ENCODE measurements at places on chromosomes 5 and 9.

DNA sequence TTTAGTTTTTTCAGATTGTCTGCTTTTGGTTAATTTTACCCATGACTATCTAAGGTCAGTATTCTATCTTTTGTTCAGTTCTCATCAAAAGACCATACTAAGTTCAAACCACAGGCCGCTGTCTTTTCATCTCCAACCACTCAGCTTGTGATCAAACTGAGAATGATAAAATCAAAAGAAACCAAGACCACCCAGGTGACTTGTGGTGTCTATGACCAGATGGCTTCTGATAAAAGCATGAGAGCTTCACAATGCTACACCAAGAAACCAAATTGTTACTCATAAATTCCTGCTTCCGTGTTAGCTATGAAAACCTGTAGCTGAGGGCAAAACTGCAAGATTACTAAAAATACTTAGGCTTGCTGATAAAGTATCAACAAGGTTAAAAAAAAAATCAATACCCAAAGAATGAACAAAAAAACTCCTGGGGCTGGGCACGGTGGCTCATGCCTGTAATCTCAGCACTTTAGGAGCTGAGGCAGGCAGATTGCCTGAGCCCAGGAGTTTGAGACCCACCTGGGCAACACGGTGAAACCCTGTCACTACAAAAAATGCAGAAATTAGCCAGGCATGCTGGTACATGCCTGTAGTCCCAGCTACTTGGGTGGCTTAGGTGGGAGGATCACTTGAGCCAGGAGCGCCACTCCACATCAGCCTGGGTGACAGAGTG is 25.8 kb upstream of the GPX8 start:
- no peak for DNase-seq

GRCh38 chr9:37385286-37385685 is 37.2 kb upstream of the GRHPR start:
- no peak for DNase-seq

GRCh38 chr9:91502475-91502874 is 78.8 kb upstream of the NFIL3 start:
- DNase-seq: no peak

GRCh38 chr5:113204525-113205161 is 228.0 kb downstream of the DCP2 start:
- DNase-seq: no peak

GRCh38 chr9:33765411-33765810 is 29.9 kb upstream of the PRSS3 start:
- peak; percentile 59 for DNase-seq

GRCh38 chr5:155250596-155250995 is 237.0 kb downstream of the KIF4B start:
- no peak for DNase-seq

GRCh38 chr5:145840458-145841132 is 5.5 kb upstream of the PRELID2 start:
- no peak for DNase-seq

DNA sequence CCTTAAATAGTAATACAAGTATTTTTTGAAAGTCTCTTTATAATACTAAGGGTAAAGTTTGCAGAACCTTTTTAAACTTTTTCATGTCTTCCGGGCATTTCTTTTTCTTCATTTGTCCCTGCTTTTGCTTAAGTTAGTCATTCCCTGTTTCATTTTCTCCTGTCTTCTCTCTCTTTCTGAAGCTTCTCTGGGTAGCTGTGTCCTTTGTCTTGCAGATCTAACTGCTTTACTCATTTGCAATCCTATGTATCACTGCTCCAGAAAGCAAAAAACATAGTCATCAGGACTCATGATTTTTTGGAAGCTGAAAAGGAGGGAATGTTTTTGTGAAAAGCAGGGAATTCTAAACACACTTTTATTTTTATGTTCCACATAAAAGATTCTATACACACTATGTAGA is 301.7 kb downstream of the MRPS30 start:
- no peak for DNase-seq

- no peak for DNase-seq
These were observed 71.1 kb downstream of the EHMT1 start for GRCh38 chr9:137689745-137690529.

- no peak for DNase-seq
These were observed 139.3 kb upstream of the PLCXD3 start for GRCh38 chr5:41649659-41650058.

- DNase-seq: no peak
These were observed 407.4 kb upstream of the TLE4 start for GRCh38 chr9:79164406-79164805.

GRCh38 chr9:129333617-129334104 is 155.6 kb upstream of the IER5L start:
- no peak for DNase-seq

- no peak for DNase-seq
These were observed 720.7 kb upstream of the FAM174A start for GRCh38 chr5:99814321-99815063.

GRCh38 chr5:116142495-116142894 is 57.7 kb downstream of the COMMD10 start:
- no peak for DNase-seq

GRCh38 chr5:56291661-56292374 is 58.7 kb upstream of the ANKRD55 start:
- no peak for DNase-seq

GRCh38 chr5:134585966-134586365 is 46.7 kb downstream of the SAR1B start:
- DNase-seq: no peak

DNA sequence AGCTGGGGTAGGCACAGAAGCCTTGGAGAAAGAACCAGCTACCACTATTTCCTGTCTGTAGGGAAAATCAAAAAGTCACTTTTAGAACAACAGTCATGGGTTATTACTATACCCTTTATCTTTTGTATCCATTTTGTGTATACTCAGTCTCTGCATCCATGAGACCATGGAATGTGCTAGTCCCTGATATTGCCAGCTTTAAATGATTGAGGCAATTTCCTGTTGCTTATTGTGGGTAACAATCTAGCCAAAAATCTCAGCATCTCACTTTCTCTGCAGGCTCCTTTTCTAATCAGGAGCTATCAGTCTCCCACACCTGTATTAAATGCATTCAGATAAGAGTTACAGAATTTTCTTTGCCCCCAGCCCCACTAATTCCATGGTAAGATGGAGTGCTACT is 968 bp upstream of the KDM3B start:
- DNase-seq: no peak

GRCh38 chr9:92592946-92593861 is 57.4 kb upstream of the ECM2 start:
- no peak for DNase-seq

DNA sequence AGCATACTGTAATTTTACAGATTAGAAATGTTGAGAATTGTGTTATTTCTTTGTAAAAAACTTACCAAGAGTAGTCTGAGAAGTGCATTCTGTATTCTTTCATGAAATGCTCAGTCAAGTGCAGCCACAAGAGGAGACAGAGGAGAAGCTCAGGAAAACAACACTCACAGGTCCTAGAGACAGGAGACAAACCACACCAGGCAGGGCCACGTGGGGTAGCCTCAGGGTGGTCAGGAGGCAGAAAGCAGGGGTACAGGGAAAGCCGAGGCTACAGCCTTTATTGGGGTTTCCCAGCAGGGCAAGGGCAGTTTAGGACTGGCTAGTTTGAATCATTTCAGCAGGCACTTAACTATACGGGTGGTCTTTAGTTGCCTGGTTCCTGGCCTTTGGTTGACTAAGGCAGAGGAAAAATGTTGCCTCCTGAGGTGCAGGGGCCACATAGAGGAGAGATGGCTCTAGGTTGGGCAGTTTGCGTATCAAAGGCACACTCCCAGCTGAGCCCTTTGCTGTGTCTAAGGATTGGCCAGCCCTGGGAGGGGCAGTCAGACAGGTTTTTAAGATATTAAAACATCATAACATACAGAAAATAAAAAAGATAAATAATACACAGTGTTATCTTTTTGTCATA is 230.9 kb upstream of the ANKRD55 start:
- no peak for DNase-seq

DNA sequence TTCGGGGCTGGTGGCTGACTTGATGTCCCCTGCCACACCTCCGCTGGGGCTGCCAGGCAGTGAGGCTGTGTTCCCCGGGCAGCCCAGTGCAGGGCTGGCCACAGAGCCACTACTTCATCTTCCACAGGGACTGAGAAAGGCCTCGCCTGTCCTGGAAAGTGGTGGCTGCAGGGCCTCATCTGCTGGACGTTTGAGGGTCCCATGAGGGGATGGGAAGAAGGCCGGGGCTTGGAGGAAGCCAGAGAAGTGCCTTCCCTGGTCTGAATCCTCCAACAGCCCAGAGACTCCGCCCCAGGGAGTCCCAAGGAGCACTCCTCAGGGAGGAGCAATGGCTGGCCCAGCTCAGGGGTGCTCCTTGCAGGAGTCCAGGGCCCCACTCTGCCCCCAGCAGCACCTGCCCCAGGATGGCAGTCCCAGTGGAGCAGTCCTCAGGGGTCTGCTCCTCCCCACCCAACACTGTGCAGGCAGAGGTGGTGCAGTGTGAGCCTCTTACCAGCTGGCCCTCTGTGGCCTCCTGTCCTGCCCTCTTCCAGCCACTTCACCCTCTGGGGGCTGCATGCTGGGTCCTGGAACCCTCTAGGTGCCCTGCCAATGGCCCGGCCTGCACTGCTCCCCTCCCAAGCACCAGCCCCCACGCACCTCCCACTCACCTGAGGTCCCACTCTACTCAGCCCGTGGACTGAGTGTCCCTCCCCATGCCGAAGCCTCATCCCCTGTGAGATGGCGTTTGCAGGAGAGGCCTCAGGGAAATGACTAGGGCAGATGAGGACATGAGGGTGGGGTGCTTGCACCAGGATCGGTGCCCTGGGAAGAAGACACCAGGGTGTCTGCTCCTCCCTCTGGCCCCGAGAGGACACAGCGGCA is 47.3 kb upstream of the COL5A1 start:
- DNase-seq: no peak

DNA sequence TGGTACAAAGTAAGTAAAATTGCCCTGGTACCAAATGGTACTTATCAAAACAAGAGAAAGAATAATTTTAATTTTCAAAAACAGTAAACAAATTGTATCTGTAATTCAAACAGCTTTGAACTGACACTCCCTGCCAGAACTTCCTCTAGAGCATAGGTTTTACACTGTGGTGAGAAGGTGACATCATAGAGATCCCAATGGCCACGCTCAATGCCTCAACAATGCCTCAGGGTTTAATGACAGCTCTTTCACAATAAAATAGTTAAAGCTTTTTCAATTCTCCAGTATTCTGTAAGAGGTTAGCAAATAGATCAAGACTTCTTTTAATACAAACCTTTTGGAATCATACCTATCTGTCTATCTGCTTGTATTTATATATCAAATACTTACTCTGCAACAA is 437.1 kb downstream of the PRR16 start:
- DNase-seq: no peak

- DNase-seq: no peak
These were observed 494 bp downstream of the ASTN2 start for GRCh38 chr9:117414220-117414905.

DNA sequence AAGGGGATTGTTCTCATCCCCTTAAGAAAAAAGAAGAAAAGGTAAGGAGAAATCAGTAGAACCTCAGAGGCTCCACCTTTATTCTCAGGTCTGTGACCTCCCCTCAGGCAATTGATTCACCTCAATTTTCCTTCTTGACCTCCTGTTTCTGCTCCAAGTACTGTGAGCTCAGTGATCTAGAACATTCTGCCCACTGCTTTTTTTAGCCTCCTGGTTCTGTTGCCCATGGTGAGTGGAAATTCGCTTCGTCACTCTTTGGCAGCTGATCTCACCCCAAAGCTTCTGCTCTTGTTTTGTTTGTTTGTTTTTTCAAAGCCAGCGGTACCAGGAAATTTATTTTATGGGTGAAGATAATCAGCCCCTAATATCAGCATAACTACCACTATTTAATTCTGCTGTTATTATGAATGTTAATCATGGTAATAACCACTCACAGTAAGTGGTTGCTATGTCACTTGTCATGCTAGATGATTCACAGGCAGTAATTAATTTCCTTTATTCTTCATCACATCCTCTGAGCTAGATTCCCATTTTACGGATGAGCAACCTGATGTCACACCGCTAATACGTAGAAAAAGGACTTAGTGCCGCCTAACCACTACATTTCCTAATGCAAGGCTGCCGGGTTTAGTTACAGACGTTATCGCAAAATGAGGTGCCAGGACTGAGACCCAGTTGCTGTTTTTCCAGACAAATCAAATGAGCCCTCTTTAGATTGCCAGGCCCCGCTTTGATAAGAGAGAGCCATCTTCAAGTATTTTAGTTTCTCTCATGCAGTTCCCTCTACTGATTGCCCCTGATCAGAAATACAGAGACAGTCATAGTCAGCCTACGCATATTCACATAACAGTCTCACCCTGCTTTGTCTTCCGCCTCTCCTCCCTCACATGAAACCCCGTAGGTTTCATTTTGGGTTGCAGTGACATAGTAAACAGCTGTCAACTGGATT is 78.2 kb downstream of the CYFIP2 start:
- no peak for DNase-seq

- DNase-seq: no peak
These were observed 655.2 kb downstream of the PDE4D start for GRCh38 chr5:59238126-59238902.

DNA sequence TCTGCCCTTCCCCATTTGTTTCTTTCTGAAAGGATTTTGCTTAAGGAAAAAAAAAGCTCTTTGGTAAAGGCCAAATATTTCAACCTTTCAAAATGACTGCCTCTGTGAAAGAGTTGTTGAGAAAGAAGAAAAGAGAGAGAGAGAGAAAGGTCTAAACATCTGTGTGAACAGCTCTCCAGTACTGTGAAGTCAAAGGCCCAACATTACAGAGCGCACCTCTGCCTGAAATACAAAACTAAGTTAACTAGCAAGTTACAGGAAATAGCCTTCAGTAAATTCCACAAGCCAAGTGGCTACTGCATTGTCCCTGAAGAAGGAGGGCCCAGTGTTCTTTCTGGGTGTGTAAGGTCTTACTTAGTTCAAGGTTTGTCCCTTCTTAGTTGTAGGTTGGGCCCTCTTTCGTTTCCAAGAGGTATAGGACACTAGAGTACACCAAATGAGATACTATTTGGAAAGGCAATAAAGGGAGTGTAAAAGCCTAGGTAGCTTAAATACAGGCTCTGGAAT is 104.4 kb downstream of the THBS4 start:
- no peak for DNase-seq
